Panc1 (cell line): ENCODE measurements at places on chromosomes 12 and 14.

GRCh38 chr12:65740506-65740872, 83.8 kb upstream of the HMGA2 start:
- peak; percentile 1 for DNase-seq

- no peak for DNase-seq
Measured at GRCh38 chr12:123860377-123860776, 98.3 kb downstream of the DNAH10 start.

- no peak for DNase-seq
Measured at GRCh38 chr12:112164011-112164660, 38.8 kb downstream of the TRAFD1 start.

GRCh38 chr14:96734076-96734622, 63.0 kb upstream of the VRK1 start:
- DNase-seq: no peak
